Vagina (tissue), 2 donors: ENCODE measurements at places on chromosomes 13 and 19.
A peak's percentile ranks its signal among the peaks of the same experiment; 100 is the strongest.

- DNase-seq: no peak
These were observed 8.7 kb downstream of the HOMER3 start for GRCh38 chr19:18932216-18932841.

GRCh38 chr13:45537516-45537915 lies 72.8 kb downstream of the COG3 start:
- no peak for DNase-seq

- DNase-seq: no peak
These were observed 966 bp downstream of the JUNB start for GRCh38 chr19:12792051-12792852.

- no peak for DNase-seq
These were observed 3.5 kb downstream of the FOSB start for GRCh38 chr19:45471111-45471930.

- no peak for DNase-seq
These were observed 10.5 kb upstream of the SMG9 start for GRCh38 chr19:43765109-43765876.

- DNase-seq: no peak
These were observed 65.4 kb downstream of the GNG7 start for GRCh38 chr19:2636897-2637683.

GRCh38 chr13:113860665-113861432 lies 3.0 kb downstream of the GAS6 start:
- DNase-seq: no peak

GRCh38 chr13:75600371-75600770 lies 35.8 kb upstream of the LMO7 start:
- no peak for DNase-seq

GRCh38 chr13:48165727-48166126 lies 67.3 kb upstream of the ITM2B start:
- no peak for DNase-seq

DNA sequence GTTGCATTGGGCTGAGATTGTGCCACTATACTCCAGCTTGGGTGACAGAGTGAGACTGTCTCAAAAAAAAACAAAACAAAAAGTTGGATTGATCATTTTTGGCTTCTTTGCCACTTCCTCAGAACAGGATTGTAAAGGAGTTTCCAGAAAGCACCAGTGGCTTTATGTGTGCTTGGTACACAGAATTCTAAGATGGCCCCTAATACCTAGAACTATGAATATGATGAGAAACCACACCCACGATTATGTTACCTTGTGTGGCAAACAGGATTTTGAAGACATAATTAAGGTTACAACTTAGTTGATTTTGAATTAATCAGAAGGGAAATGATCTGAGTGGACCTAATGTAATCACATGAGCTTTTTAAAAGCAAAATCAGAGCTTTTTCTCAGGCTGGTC lies 26.5 kb downstream of the CEACAM1 start:
- DNase-seq: no peak

GRCh38 chr19:51327066-51328001 lies 14.6 kb downstream of the VSIG10L start:
- DNase-seq: no peak

DNA sequence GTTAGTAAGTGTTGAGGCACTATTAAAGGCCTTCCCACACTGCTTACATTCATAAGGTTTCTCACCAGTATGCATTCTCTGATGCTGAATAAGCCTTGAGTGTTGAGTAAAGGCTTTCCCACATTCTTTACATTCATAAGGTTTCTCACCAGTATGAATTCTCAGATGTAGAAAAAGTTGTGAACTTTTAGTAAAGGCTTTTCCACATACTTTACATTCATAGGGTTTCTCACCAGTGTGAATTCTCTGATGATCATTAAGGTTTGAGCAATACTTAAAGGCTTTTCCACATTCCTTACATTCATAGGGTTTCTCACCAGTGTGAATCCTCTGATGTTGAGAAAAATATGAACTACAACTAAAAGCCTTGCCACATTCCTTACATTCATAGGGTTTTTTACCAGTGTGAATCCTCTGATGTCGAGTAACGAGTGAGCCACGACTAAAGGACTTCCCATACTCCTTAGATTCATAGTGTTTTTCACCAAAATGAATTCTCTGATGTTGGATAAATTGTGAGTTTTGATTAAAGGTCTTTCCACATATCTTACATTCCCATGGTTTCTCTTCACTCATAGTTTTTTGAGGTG lies 24.2 kb downstream of the ZNF829 start:
- DNase-seq: no peak

DNA sequence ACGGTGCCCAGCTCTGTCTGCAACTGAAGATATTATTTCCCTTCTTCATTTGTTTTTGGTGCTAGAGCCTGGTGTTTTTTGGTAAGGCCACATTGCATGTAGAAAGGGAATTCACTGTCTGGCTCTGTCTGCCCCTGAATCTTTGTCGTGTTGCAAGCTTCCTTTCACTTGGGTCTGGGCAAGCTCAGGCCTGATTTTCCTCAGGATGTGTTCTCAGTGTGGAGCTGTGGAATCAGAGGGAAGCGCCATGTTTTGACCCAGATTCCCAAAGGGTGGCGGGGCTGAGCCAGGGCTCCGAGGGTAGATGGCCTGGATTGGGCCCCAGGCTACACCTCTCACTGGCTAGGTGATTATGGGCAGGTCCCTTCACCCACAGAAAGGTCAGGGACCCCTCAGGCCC lies 8.6 kb downstream of the PRKCSH start:
- no peak for DNase-seq

DNA sequence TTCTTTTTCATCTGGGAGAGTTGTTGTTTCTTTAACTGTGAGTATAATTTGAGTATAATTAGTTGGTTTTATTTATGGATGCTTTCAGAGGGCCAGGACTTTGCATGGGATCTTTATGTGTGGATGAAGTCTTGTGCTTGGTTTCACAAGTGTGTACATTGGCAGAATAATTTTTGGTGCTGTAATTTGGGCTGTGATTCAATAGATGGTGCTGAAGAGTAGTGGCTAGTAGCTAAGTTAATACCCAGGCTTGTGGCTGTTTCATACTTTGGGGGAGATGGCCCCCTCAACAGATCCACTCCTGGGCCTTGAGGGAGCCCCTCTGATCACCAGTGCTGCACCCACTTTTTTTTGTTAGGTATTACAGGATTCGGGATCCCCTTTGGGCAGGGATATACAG lies 1142.4 kb downstream of the SLITRK1 start:
- no peak for DNase-seq

GRCh38 chr13:52450793-52451116 lies 321 bp upstream of the VPS36 start:
- peak; percentile 91 for DNase-seq

DNA sequence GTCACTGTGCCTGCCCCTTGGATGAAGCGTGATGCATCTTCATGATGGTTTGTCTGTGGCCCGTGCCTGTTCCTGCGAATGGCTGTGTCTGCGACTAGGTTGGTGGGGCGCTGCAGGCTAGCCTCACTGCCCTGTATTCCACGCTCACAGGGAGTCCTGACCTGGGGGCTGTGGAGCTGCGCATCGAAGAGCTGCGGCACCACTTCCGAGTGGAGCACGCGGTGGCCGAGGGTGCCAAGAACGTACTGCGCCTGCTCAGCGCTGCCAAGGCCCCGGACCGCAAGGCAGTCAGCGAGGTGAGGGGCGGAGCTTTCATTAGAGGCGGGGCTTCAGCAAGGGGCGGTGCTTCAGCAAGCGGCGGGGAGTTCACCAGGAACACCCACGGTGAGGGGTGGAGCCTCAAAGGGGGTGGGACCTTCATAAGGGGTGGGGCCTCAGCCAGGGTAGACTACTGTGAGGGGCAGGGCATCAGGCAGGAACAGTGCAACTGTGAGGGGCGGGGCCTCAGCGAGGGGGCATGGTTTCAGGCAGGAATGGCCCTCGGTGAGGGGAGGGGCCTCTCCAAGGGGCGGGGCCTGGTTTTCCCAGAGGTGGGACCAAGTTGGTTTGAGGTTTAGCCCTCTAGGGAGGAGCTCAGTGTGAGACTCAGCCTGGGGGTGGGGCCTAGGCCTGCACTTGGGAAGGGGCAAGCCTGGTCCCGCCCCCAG lies 17.2 kb downstream of the PKN1 start:
- no peak for DNase-seq

DNA sequence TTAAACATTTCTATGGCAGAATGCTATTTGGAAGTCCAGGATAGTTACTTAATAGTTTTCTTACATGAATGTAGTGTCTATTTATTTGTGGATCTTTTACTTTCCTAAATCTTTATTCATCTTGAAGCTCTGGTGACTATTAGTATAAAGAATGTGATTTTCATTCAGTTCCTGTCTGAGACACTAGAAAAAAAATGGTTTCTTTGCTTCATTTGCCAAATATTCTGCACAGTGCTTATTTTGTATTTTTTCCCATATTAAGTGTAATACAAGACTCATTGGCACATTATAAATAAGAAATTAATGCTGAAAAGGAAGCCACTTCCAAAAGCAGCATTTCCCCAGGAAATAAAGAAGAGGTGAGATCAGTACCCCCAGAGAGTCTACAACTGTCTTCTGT lies 109.8 kb downstream of the POSTN start:
- no peak for DNase-seq

DNA sequence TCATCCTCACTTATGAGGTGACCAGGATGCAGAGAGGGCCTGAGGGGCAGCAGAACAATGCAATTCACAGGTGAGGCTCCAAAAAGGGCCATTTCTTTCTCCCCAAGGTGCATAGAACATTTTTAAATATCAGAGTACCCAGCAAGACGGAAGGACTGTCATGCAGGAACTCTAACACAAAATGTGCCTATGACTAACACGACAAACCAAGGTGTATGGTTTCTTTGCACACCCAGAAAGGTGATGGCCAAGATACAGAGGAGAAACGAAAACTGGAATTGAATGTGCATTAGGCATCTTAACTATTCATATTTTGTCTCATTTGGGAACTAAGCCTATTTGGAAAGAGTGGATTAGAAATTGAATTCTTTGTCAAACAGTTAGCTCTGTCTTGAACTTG lies 29.9 kb downstream of the SHISA2 start:
- DNase-seq: no peak

DNA sequence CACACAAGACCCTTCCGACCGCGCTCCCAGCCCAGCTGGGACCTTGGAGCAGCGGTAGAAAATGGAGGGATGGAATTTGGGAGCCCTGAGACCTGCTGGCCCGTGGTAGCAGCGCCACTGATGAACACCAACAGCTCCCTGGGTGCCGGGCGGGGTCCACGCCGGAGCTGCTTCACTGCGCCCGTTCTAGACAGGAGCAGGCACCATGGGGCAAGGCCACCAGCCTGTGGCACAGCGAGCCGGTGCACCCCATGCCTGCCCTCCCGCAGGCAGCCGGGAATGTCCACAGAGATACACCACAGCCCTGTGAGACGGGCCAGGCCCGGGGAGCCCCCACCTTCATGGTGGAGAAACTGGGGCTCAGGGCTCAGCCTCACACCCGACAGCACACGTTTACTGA lies 9.9 kb upstream of the SHC2 start:
- no peak for DNase-seq

GRCh38 chr19:10010247-10010691 lies at the start of gene COL5A3:
TSS of gene COL5A3 (minus strand) at chr19:10010504. CDS start at chr19:10010385, 119 bp downstream.
- no peak for DNase-seq

DNA sequence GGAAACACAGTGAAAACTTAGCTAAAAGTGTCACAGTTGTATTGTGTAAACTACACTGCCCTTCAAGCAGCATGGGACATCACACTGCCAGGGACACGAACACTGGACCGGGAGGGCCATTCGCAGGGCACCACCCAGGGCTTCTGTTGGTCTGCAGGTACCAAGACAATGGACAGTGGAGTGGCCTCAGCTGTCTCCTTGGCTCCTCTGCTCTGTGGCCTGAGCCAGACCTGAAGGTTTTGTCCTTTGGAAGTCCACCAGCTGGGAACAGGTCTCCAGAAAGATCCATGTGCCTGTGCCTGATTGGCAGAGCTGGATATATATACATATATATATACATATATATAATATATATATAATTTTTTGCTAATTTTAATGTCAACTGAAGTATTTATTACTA lies 149.8 kb downstream of the ZNF536 start:
- peak; percentile 92 for DNase-seq

- DNase-seq: no peak
These were observed 52.7 kb downstream of the TRPM4 start for GRCh38 chr19:49210108-49210900.

DNA sequence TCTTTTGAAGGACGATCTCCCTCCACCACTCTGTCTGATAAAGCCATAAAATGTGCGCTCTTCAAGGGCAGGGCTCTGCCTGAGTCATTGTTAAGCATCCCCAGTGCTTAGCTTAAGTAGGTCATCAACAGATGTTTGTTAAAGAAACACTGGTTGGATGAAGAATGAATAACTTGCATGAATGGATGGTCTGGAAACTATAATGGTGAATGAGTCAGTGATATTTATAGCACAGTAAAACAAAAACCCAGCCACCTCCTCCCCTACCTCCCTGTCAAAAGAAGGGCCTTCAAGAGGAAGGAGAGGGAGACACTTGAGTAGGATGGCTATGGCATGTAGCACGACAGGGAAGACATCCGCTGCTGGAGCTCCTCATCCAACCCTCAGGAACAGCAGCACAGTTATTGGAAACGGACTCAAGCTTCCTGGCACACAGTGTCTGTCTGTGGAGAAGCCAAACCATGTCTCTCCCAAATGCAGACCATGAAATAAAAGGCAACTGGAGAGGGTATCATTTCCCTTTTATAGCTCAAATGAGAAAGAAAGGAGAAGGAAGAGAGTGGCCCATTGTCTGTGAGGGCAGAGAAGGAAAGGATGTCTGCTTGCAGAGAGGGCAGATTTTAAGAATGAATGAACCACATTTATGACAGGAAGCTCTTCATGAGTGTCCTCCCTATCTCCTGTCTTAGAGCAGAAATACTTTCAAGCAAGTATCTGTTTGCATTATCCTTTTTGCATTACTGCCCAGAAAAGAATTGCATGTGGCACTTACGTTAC lies 183.5 kb upstream of the UBL3 start:
- DNase-seq: peak; percentile 40

GRCh38 chr13:32587011-32587810 lies 959 bp downstream of the PDS5B start:
- DNase-seq: no peak

GRCh38 chr13:77866971-77867370 lies 51.7 kb downstream of the EDNRB start:
- DNase-seq: no peak

GRCh38 chr19:1173159-1173844 lies 766 bp downstream of the SBNO2 start:
- no peak for DNase-seq

- no peak for DNase-seq
These were observed 13.2 kb downstream of the C19orf44 start for GRCh38 chr19:16509141-16510061.

GRCh38 chr19:14434543-14435319 lies 1.6 kb downstream of the PKN1 start:
- no peak for DNase-seq

DNA sequence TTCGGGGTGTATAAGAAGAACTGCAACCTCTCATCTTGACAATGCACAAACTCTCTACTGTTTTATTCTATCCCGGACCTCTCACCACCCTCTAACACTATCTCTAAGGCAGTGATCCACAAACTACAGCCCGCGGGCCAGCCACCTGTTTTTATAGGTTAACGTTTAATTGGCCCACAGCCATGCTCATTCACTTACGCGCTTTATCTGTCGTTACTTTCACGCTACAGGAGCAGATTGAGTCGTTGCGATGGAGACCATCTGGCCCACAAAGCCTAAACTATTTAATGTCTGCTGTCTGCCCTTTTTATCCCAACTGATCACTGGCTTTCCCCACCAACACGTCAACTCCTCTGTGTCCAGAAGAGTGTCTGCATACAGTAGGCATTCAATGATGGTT lies 158.9 kb downstream of the CACNA1A start:
- DNase-seq: no peak

- no peak for DNase-seq
These were observed 18.3 kb downstream of the NWD1 start for GRCh38 chr19:16737911-16738310.
